ENCODE measurements at places on chromosomes 5 and 9.

GRCh38 chr5:141889282-141889871, 11.2 kb upstream of the PCDH1 start:
- DNase-seq: no peak

- DNase-seq: no peak
Observed at GRCh38 chr5:123131551-123132204, 42.6 kb downstream of the PRDM6 start.

GRCh38 chr5:156476678-156477077, 149.7 kb downstream of the SGCD start:
- no peak for DNase-seq

DNA sequence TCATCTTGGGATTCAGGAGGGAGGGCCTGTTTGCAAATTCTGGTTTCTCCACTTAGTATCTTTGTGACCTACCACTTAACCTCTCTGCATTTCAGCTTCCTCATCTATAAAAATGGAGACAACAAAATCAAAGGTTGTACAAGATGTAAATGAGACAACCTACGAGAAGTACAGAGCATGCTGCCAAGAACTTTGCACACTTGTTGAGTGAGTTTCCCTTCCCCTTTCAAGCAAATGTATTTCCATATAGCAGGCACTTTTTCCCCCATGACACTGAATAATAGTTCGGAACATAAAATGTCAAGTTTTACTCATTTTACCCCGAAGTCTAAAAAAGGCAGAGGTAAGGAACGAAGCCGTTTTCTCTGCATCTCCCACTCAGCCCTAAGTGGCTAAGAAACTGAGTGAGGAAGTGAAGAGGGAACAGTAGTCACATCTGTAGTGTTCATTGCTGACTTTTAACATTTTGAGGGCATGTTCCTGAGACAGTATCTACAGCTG, 159.0 kb downstream of the TLE1 start:
- no peak for DNase-seq

GRCh38 chr5:124056991-124057723, 545.2 kb downstream of the CSNK1G3 start:
- peak; percentile 52 for DNase-seq

DNA sequence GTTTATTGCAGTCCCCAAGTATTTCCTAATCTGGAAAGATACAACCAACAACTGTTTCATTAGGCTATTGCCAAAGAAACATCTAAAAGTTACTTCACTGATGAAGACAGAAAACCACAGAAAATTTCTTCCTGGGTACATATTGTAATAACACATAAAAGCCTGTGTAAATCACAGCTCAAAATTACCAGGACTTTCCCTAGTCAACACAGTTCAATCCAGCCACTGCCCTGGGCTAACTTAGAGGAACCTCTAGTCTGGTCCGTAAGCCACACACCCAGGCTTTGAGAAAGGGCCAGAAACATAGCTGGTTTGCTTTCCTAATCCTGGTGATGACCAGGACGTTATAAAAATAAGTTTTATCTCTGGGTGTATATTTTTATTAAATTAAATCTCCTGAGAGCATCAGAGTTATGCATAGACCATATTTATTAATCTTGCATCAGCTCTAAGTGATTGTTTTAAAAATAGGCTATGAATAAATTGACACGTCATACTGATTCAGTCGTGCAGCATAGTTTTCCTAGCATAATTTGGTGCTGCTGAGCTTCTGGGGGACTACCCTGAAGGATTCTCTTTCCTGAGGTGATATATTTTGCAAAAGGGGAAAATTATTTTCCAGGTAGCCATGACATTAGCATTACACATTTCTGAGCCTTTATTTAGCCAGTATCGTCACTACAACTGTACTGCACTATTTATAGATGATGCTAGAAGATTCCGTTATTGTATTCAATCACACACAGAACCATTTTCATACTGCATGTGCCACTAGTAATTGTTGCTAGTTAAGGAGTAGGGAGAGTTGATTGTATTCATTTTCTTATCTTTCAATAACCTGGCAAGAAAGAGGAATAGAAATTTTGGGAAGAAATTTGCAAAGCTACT, 12.6 kb upstream of the MUSK start:
- no peak for DNase-seq

DNA sequence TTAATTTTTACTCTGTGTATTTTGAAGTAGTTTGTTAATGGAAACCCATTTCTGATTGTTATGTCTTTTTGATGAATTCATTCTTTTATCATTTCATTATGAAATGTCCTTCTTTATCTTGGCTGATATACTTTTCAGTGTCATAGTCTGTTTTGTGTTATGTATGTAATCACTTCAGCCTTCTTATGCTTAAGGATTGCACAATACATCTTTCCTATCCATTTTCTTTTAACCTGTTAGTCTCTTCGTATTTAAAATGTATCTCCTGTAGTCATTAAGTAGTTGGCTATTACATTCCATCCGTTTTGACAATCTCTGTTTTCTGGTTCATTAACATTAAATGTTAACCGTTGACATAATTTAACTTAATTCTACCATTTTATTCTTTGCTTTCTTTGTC, 344.6 kb upstream of the CTNND2 start:
- no peak for DNase-seq

- DNase-seq: no peak
Observed at GRCh38 chr9:136903041-136903554, 16.8 kb downstream of the TRAF2 start.

- no peak for DNase-seq
Observed at GRCh38 chr9:19481971-19482404, 73.2 kb downstream of the ACER2 start.

- DNase-seq: no peak
Observed at GRCh38 chr5:121711416-121711815, 140.3 kb upstream of the FTMT start.

DNA sequence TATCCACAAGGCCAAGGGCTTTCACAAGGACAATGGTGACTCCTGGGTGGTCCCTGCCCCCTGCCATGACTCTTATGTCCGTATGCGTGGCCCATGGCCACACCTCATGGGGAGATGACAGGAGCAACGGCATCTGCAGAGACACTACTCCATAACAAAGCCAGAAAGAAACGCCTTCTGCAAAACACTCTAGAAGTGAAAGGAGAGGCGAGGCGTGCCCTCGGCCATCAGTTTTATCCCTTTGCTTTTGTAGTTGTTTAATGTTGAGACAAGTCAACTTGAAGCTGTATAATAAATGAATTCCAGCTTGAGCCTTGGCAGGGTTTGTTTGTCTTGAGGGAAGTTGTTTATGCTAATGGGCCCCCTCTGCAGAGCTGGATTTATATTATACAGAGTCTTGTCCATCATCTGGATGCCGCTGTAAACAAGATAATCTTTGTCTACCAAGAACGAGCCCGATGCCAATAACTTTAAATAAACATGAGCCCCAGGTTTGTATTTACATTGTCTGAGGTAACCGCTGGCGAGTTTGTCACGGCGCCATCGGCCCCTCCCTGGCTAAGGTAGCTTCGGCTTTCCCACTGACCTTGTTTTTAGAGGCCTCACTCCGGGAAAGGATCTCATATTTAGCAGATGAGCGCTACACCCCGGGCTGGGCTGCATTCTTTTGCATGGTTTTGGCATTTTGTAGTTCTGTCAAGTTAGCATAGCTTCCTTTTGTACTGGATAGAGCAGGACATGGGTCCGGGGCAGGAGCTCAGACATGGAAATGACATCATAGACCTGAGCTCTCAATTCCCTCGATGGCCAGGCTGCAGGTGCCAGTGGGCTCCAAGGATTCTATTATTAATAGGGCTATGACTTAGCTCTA, 165.3 kb downstream of the ERCC6L2 start:
- no peak for DNase-seq

DNA sequence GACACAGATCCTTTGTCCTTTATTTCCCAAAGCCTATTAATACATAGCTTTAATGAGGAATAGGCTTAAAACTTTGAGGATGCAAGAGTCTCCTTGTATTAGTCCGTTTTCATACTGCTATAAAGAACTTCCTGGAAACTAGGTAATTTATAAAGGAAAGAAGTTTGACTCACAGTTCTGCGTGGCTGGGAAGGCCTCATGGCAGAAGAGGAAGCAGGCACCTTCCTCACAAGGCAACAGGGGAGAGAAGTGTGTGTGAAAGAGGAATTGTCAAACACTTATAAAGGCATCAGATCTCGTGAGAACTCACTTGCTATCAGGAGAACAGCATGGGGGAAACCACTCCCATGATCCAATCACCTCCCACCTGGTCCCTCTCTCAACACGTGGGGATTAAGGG, 5.4 kb upstream of the CLK4 start:
- no peak for DNase-seq

- DNase-seq: no peak
Observed at GRCh38 chr9:116958881-116959280, 271.8 kb downstream of the TRIM32 start.

- no peak for DNase-seq
Observed at GRCh38 chr5:58107704-58108103, 352.2 kb downstream of the PLK2 start.

Data from femur (tissue), 1 donor.